Stimulated activated CD4-positive, alpha-beta T cell treated with anti-CD3 and anti-CD28 coated beads, Interleukin-1b, Interleukin-23, amount 100 ng/mL, for 4 hours (primary cell): ENCODE measurements at places on chromosomes 2 and 18.

DNA sequence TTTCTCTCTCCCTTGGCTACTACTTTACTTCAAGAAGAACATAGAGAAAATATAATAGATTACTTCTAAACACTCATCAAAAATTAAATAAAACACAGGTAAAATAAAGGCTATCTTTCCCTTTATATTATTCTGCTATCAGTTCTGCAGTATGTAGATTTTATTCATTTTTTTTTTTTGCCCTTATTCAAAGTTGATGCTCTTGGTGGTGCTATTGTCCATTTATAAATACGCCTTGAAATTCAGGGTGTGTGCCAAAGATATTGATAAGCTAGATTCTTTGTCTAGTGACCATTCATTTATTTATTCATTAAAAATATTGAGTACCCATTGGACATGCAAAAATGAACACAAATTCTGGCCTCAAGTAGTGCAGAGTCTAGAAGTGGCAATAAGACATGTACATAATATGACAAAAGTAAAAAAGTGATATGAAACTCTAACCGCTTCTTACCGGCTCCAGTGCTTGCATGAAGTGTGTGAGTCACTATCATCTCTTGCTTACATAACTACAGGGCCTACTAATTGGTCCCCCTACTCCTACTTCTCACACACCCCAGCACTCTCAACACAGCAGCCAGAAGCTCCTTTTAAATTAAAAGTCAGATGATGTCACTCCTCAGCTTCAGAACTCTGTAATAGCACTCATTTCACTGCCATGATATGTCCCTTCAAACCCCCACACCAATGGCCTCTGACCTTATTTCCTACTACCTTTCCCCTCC is 208.3 kb upstream of the FANCL start:
- no peak for DNase-seq

DNA sequence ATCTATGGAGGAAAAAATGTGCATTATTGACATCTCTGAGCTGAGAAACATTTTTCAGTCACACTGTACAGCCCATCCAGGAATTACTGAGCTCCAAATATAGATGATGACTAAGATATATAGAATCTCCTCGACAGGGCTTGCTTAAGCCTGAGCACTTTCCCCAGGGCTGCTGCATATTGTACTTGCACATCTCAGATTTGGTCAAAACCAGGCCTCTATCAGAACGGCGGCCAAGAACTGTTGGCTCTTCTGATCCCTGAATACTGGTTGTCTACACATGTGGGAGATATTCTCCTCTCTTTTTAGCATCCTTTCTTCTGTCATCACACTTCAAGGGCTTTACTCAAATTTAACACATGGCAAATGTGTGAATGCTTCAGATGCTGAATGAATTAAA is 201.5 kb upstream of the SLC35G4 start:
- DNase-seq, result no peak

DNA sequence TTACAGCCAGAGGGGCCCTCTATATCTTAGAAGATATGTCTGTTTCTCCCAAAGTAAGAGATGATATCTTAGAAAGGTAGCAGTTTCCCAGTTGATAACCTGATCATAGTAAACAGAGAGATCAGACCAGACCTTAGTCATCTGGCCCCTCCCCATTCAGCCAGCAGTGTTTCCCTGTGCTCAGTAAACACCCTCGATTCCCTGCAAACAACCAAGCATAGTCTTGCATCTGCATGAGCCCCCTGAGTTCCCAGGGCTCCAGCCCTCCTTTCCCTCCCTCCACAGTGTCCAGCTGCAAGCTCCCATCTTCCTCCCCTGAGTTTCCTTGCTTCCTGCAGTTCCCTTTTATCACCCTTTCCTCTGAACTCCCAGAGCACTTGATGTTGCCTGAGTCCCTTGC is 20.3 kb downstream of the NRP2 start:
- DNase-seq, result no peak

GRCh38 chr2:63364866-63365265 is 223.4 kb downstream of the WDPCP start:
- DNase-seq, result no peak

DNA sequence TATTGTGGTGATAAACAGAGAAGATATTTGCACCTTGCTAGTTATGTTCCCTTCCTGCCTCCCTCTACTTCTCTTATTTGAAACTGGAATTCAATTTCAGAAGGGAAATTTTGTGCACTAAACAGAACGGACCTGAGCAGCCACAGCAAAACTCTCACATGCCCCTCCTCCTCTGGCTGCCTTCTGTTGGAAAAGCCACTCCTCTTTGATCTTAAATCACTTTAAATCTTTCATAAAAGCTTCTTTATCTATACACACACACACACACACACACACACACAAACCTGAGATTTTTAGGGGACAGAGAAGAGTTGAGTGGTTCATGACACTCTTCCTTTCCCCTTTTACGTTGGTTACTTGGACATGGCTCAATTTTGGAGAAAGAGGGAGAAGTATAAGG is 5.6 kb downstream of the TBR1 start:
- DNase-seq, result no peak

DNA sequence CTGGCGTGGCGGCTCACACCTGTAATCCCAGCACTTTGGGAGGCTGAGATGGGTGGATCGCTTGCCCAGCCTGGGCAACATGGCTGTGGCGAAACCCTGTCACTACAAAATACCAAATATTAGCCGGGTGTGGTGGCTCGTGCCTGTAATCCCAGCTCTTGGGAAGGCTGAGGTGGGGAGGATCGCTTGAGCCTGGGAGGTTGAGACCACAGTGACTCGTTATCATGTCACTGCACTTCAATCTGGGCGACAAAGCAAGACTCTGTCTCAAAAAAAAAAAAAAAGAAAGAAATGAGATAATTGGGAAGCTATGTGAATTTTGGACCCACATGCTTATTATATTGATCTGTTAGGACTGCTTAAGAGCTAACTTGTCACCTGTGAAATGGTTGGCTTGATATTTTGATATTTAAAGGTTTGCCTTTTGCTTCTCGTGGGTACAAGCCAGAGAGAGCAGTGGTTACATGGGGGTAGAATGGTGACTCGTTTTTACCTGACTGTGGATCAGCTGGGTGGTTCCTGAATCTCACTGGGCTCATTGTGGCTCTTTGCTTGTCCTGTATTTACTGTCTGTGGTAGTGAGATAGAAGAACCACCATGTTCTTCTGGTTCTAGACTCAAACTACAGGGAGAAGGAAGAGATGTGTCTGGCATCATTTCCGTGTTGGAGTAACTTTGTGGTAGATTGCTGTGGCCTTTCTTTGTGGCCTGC is 28.9 kb downstream of the ZNF532 start:
- no peak for DNase-seq

DNA sequence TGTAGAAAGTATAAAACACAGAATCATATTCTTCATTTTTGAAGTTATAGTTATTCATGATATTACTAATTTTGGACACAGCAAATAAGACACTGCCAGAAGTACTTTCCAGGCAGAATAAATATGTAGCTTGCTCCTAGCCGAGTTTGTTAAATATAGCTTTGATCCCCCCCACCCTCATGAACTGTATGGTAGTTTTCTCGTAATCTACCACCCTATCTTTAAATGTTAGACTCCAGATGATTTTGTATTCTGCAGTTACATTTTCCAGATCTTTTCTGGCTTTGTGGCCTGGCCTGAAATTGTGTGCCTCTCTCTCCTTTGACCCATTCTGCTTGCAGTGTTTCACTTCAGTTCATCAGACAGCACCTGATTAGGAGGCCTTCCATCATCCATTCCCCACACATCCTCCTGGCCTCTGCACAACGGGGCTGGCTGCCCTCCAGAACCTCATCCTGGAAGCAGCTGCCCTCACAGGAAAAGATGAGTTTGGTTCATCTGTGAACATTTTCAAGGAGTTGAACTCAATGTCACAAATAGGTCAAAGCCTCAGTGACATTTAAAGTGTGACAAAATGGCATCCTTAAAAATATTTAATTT is 4.7 kb upstream of the KCNJ3 start:
- no peak for DNase-seq

DNA sequence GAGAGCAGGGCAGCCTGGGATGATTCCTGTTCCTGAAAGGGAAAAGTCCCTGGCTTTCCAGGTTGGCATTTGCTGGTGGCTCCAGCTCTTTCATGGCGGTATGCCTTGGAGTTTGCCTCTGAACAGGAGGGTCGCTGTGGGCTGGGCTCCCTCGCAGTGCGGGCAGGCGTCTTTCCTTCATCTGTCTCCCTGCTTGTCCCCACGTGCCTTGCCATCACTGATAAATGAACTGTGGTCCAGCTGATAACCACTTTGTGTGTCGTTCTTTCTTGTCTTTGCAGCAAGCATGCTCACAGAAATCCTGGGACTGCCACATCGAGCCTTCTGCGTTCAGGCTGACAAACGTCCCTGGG is 35.3 kb downstream of the SMIM21 start:
- no peak for DNase-seq
